ENCODE measurements at places on chromosomes 7 and 10.
A peak's percentile ranks its signal among the peaks of the same experiment; 100 is the strongest.

DNA sequence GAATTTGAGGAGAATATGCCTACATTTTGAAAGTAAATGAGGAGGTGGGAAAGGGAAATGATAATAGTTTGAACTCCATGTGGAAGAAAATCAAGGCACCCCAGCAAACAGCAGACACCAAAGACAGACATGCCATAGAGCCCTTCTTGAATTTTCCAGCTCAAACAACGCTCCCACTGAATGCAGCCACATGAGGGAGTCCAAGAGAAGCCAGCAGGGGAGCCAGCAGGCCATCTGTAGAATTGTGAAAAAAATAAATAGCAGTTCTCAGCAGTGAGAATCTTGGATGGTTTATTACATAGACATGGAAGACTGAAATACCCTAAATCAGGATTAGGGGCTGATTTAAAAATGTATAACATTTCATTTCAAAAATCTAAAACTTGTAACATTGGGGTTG lies 1567.3 kb upstream of the LRRTM3 start:
- DNase-seq = no peak

GRCh38 chr7:1112625-1113547 lies 25.0 kb downstream of the GPER1 start:
- no peak for DNase-seq

GRCh38 chr7:92824450-92824849 lies 11.9 kb downstream of the CDK6 start:
- DNase-seq = no peak

- no peak for DNase-seq
These were observed 30.1 kb downstream of the PDZD8 start for GRCh38 chr10:117345143-117345542.

- no peak for DNase-seq
These were observed 12.4 kb upstream of the SCRN1 start for GRCh38 chr7:30001998-30002397.

- DNase-seq = no peak
These were observed 141.5 kb downstream of the PPP1R17 start for GRCh38 chr7:31828520-31828919.

GRCh38 chr7:116610721-116611120 lies 61.3 kb upstream of the MET start:
- DNase-seq = no peak

- no peak for DNase-seq
These were observed 38.1 kb upstream of the PPP1R17 start for GRCh38 chr7:31648880-31649279.

GRCh38 chr7:138008588-138009349 lies 6.9 kb upstream of the CREB3L2 start:
- DNase-seq = no peak

DNA sequence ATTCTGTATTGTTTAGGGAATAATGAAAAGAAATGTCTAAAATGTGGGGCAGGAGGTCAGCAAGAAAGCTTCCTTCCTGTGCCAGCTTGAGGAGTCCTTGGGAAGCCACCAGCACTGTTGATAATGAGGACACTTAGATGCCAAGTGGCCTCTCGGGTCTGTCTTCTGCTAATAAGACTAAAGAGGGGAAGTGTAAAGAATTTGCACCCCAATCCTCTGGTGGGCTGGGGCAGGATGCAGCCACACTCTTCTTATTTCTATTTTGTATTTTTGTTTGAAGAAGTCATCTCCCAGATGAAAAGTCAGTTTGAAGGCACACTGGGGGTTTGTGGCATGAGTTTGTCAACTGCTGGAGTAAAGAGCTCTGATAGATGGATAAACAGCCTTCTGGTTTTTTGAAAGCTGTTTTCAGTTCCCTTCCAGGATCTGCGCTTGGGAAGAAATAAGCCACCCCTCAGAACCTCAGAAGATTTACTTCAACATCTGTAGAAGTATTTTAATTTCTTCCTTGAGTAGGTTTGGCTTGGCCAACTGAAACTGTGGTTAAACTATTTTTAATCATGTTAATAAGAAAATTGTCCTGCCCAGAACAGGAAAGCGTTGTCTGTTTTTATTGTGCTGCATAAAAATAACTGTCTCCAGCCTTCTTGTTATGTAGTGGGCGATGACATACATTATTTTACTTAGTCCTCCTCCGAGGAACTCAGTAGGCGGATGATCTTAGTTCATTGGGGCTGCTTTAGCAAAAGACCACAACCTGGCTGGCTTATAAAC lies 128.8 kb upstream of the GPR26 start:
- DNase-seq = no peak

DNA sequence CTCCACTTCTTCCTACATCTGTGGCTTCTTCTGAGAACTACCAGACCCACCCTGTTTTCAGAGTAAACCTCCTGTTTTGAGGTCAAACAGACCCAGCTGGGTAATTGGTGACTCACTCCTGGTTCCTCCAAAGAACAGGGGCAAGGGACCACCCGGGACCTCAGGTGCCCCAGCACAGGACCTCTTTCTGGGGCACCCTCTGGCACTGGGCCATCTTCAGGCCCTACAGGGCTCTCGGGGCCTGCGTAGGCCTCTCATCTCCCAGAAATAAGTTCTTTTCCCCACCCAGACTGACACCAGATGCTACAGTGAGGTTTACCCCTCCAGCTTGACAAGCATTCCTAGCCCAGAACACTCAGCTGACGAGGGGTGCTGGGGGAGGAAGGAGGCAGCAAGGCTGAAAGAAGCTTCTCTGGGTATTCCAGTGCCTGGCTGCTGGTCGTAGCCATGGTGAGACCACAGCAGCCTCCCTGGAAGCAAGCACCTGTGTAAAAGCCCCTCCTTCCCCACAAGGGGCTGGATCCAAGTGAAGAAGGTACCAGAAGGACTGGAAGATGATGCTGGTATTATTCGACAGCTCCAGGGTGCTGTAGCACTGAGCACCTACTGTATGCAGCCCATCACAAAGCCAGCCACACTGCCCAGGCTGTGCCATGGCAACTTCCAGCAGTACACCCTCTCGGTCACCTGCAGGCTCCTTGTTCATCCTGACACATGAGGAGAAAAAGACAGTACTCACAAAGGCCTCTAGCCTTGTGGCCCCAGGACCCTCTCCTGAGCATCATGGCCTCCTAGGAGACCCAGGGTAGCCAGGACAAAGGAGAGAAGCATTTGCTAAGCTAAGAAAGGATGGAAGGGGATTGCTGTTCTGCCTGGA lies 47.4 kb downstream of the ALOX5 start:
- DNase-seq = no peak

- DNase-seq = no peak
These were observed 123.8 kb upstream of the PRPS1L1 start for GRCh38 chr7:18151422-18151821.

- peak; percentile 15 for DNase-seq
These were observed 933 bp downstream of the MDFIC start for GRCh38 chr7:114922652-114923402.
